Myocyte (in vitro differentiated cells): ENCODE measurements at places on chromosomes 4 and X.

GRCh38 chr4:38069271-38069760, 109.1 kb downstream of the PTTG2 start:
- no peak for DNase-seq

DNA sequence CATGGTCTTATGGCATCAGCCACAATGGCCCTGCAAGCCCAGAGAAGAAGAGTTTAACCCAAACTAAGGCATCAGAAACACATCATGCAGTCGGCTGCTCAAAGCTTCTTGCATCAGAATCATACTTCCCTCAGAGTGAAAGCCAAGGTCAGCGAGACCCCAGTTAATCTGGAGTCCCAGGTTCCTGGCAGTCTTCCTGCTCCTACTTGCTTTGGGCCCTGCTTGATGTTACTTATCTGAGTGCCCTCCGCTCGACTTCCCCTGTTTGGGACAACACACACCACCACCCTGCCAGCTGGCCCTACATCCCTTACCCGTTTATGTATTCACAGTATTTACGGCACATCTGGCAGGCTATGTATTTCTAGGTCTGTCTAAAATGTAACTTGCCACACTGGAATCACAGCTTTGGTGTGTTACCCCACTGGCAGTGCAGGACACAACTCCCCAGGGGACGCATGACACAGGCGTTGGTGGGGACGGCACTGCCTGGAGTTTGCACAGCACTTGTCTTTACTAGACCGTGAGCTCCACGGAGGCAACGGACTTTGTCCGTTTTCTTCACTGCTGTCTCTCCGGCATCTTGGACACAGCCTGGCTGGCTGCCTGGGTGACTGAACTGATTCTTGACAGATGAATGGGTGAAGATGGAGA, 22.8 kb downstream of the CRMP1 start:
- no peak for DNase-seq

DNA sequence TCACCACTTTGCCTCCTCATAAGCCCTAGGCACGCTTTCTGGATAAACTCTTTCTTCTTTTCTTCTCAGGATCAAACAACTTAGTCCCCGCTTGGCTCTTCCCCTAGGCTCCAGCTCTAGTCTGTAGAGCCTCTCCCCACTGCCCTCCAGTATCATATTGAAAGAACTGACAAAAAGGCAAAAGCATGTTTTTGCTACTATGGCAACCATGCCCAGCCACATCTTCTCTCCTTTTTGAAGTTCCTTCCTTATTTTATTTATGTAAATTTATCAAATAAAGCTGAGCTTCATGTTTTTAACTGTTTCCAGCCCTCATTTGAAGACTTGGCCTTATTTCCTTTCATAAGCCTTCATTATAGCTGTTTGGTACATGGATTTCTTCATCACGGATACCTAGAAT, 86.0 kb upstream of the LIMCH1 start:
- DNase-seq = no peak

DNA sequence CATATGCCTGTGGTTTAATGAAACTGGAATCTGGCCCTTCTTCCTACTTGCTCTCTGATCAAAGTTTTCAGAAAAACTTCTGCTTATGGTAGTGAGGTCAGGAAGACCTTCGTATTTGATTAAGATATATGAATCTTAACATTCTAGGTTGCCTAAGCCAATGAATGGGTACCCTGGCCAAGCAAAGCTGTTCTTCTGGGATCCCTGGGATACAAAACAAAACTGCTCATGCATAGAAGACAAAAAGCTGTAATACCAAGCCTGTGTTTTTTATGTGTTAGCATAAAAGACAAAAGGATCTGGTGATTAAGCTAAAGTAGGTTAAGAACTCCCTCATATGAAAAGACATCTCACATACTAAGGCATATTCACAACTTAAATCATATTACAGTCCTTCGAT, 21.6 kb downstream of the ANKRD17 start:
- no peak for DNase-seq

DNA sequence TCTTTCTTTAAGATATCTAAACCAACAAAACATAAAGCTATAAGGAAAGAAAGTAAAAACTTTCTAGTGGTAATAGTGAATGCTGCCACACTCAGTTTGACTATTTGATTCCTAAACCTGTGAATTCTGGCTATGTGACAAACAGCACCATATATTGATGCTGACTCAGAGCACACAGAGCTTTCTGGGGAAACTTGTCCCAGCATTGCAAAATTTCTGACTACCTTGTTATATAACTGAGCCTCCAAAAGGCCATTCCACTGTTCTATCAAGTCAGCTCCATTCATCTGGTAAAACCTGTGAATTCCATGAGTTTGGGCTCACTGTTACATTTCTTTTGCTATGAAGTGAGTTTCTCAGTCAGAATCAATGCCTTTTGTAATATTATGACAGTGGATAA, 1229.7 kb downstream of the PCDH18 start:
- DNase-seq = no peak
